Right renal pelvis (tissue), 4 donors: ENCODE measurements at places on chromosomes 5 and 9. TPM values are rescaled to one million over a fixed set of nuclear protein-coding genes. Genes with fewer than 3 reads are reported as not detected.

GRCh38 chr5:171093598-171093997, 215.4 kb upstream of the TLX3 start:
- DNase-seq, result no peak

GRCh38 chr9:100674419-100675122, 96.7 kb downstream of the CAVIN4 start:
- no peak for DNase-seq

GRCh38 chr5:6158974-6159831, 219.1 kb downstream of the MED10 start:
- no peak for DNase-seq

- DNase-seq, result no peak
These were observed 11.8 kb downstream of the ELL2 start for GRCh38 chr5:95949810-95950209.

GRCh38 chr9:121289026-121289771, 21.2 kb downstream of the GSN start:
- no peak for DNase-seq

DNA sequence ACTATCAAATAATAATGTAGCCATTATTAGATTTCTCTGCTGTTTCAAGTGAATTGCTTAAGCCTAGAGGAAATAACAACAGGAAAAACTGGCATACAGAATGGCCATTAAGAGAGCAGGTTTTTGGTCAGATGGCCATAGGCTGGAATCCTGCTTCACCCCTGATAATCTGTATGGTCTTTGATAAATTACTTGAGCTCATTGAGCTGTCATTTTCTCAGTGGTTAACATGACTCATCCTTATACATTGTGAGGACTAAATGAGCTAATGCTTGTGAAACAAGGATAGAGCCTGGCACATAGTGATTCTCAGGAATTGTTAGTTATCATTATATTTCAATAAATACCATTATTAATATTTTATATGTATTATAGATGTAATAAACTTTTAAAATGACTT, 516.5 kb downstream of the KIF4B start:
- DNase-seq, result no peak

- DNase-seq, result no peak
These were observed 105.2 kb upstream of the PRR16 start for GRCh38 chr5:120358949-120359348.

DNA sequence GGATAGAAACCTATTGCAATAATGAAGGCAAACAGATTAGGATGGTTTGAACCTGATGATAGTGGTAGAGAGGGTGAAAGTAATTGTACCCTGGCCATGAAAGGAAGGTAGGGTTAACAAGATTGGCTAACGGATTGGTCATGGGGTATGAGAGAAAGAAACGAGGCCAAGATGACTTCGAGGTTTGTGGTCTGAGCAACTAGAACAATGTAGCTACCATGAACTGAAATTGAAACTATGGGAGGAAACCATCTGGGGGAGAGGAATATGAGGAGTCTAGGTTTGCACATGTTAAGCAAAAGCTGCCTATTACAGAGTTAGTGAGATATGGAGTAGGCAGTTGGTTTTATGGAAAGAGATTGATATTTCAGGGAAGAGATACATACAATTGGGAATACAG, 406.0 kb downstream of the PRELID2 start:
- DNase-seq, result no peak

GRCh38 chr5:180646289-180646962, 3.0 kb downstream of the FLT4 start:
- no peak for DNase-seq

GRCh38 chr9:134650431-134651190, 9.0 kb downstream of the COL5A1 start:
- no peak for DNase-seq

GRCh38 chr5:32160228-32160627, 13.9 kb downstream of the GOLPH3 start:
- no peak for DNase-seq

- no peak for DNase-seq
These were observed 451.0 kb upstream of the GRIA1 start for GRCh38 chr5:153039501-153039900.

GRCh38 chr5:123097871-123098735, 9.1 kb downstream of the PRDM6 start:
- DNase-seq, result no peak

DNA sequence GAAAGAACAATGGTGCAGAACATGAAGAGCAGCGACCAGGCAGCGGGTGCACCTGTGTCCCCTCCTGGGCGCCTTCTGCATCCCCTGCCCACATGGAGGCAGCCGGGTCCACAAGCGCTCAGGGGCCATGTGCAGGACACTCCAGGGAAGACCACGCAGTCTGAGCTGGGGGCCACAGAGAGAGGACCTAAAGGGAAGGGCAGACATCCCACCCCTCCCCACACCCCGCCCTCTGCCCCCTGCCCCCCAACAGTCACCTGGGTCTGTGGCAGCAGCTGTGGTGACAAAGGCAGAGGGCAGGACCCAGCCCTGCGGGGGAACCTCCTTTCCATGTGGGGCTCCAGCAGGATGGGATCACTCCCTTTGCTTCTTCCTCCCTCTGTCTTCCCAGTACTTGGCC, 805.7 kb downstream of the CDH9 start:
- no peak for DNase-seq

DNA sequence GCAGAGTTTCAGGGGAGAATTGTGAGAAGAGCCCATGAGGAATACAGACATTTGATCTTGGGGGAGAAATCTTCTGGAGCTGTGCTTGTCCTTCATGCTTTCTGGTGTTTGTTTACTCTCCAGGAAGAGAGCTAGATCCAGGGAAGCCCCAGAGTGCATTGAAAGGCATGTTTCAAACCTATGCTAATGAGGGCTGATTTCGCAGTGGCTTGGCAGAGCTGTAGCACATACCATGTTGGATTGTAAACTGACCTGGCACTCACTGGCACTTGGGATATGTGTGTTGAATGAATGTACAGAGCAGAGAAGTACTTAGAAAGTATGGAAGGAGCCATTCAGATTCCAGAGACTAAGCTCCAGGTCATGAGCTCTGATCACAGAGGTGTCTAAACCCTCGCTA, 30.9 kb downstream of the TNFSF8 start:
- no peak for DNase-seq

GRCh38 chr5:1235379-1235778, 10.2 kb downstream of the SLC6A18 start:
- no peak for DNase-seq

GRCh38 chr5:16994565-16994964, 58.5 kb upstream of the MYO10 start:
- no peak for DNase-seq

DNA sequence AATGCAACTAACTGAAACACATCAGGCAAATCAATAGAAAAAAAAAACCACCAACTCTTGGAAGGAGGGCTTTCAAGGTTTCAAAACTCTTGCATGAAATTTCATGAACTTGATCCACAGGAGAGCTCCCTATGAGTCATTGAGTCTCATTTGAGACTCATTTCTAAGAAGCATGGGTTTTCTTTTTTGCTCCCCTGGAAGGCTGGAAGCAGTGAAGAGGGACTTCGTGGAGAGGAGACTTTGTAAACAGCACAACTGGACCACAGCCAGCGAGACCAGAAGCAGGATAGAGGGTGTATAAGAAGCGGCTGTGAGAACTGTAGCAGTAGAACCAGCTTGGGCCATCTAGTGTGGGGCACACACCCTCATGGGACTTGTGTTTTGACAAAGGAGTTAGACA, 41.2 kb upstream of the RAPGEF1 start:
- DNase-seq, result no peak

DNA sequence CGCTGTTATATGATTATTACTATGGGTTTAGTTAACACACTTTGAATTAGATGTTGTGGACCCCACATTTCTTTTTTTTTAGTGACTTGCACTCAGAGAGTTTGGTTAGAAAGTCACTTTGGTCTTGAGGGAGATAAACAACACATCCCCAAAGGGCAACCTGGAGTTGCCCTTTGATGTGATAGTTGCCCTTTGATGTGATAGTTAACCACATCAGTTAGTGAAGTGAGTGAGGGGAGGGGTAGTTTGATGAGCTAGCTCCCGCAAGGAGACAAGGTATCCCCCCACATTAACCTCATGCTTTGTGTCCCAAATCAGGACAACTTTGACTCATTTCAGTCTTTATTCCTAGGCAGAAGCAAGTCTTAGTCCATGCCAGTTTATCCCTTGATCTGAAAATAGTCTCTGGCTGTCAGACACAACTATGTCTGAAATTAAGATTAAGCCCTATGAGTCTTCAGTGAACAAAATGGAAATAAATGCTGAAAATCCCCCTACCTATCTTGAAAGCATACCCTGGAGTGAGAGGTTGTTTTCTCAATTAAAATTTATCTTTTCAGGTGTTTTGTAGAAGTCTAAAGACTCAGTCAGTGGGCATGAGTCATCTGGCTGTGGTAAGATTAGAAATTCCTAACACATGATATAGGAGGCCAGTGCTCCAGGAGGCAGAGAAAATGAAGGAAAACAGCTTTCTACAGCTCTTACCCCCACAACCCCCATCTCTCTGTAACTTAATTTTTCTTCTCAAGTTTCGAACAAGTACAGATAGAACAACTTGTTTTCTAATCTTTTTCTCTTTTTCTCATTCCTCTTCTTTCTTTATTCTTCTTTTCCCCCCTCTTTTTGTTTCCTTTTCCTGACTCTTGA, 208.9 kb upstream of the DMRTA1 start:
- no peak for DNase-seq

- no peak for DNase-seq
These were observed 68.7 kb downstream of the RAB24 start for GRCh38 chr5:177234841-177235240.

DNA sequence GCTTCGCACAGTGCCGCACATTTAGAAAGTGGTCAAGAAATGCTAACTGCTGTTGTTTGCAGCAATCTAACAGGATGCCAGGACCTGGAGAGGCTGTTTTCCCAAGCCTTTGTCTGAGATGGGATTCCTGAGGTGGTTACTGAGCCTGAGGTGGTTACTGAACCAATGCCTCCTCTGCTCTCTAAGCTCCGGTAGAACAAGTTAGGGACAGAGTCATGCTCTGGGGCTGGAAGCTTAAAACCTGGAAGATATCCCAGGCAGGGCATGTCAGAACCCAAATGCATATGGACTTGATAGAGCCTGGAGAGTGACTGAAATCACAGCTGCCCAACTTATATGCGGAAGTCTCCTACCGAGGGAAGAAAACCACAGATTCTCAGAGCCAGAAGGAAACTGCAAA, 46.5 kb upstream of the FAT2 start:
- no peak for DNase-seq

DNA sequence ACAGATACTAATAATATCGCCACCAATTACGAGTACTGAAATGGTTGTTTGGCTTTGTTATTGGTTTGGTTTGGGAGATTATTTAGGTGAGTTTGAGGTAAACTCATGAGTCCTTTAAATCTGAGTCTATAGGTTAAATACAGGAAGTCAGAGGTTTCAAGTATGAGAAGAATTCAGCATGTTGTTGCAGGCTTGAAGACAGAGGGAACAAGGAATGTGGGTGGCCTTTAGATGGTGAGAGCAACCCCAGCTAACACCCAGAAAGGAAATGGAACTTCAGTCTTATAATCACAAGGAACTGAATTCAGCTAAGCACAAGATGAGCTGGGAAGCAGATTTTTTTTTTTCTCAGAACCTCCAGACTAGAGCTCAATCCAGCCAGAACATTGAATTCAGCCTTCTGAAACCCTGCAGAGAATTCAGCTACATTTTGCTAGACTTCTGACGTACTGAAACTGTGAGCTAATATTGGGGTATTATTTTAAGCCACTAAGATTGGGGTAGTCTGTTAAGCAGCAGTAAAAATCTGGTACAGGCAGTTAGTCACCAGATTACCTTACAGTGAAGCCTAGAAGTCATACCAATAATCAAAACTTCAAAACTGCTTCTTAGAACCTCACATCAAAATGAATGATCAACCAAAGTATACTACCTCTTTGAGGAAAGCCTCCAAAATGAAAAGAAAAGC, 216.0 kb upstream of the PUM3 start:
- no peak for DNase-seq

GRCh38 chr5:149857499-149857898, 87.1 kb downstream of the PDE6A start:
- DNase-seq, result no peak

DNA sequence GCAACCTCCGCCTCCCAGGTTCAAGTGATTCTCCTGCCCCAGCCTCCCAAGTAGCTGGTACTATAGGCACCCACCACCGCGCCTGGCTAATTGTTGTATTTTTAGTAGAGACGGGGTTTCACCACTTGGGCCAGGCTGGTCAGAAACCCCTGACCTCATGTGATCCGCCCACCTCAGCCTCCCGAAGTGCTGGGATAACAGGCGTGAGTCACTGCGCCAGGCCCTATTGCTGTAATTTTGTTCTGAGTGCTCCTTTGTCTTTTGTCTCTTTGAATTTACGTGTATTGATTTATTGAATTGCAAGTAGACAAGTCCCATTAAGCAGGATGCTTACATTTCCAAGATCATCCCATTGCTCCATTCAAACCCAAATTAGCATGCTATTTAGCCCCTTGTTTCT, 186.7 kb downstream of the MSX2 start:
- no peak for DNase-seq

DNA sequence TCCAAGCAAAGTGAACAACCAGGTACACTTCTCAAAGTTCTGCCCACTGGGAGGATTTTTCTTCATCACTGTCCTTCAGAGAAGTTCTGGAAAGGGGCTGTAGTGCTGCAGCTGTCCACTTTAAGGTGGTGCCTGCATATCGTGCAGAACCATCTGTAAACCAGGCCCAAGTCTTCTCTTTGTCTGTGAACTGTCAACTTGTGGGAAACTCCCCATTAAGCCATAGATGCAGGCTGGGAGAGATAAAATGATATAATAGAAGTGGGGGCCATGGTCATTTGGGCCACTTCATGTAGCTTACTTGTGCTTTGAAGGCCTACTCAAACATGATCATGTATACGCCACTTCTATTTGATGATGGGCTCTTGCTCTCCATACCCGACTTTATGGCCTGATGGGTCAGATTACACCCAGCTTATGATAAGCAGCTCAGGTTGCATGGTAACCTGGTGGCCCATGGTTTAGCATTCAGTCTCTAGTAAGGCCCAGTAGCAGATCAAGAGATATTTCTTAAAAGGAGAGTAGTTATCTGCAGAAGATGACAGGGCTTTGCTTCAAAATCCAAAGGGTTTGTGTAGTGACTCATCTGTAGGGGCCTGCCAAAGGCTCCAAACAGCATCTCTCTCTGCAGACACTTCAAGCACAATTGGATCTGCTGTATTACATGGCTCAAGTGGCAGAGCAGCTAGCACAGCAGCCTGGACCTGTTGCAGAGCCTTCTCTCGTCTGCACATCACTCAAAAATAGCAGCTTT, 15.7 kb upstream of the BTF3 start:
- DNase-seq, result no peak

- no peak for DNase-seq
These were observed 98.2 kb downstream of the CEMIP2 start for GRCh38 chr9:71670121-71670520.

ANKRD31 gene
- polyA plus RNA-seq, result 0.48 TPM

INSL4 gene
- polyA plus RNA-seq, result not detected

TPPP gene
- 3.0 TPM for polyA plus RNA-seq

CA9 gene
- polyA plus RNA-seq, result 0.60 TPM

SPATA31C2 gene
- polyA plus RNA-seq, result 0.39 TPM

NR2F1 gene
- 195 TPM for polyA plus RNA-seq

F2RL1 gene
- polyA plus RNA-seq, result 44.5 TPM

SPINK7 gene
- polyA plus RNA-seq, result 0.14 TPM

CER1 gene
- polyA plus RNA-seq, result 0.43 TPM

FOXD4L5 gene
- polyA plus RNA-seq, result 0.07 TPM

C1QTNF2 gene
- 1.7 TPM for polyA plus RNA-seq

C5orf58 gene
- not detected for polyA plus RNA-seq

FLT4 gene
- 25.4 TPM for polyA plus RNA-seq

NCS1 gene
- polyA plus RNA-seq, result 29.2 TPM

AP3S1 gene
- 140 TPM for polyA plus RNA-seq

IL9 gene
- not detected for polyA plus RNA-seq

BTNL8 gene
- polyA plus RNA-seq, result 0.46 TPM

ANKRD18A gene
- polyA plus RNA-seq, result 4.7 TPM

FRRS1L gene
- polyA plus RNA-seq, result 4.4 TPM

ANKRD34B gene
- 0.11 TPM for polyA plus RNA-seq
